Stimulated activated CD4-positive, alpha-beta T cell treated with anti-CD3 and anti-CD28 coated beads, Interleukin-12 subunit alpha, Interleukin-12 subunit beta, amount 100 ng/mL, for 4 hours (primary cell): ENCODE measurements at places on chromosomes 5 and 9.

GRCh38 chr5:58185801-58186200, 274.1 kb downstream of the PLK2 start:
- DNase-seq: no peak

- no peak for DNase-seq
Measured at GRCh38 chr5:93302711-93303110, 278.3 kb downstream of the NR2F1-AS1 start.

GRCh38 chr5:82881571-82882174, 195.5 kb downstream of the TMEM167A start:
- no peak for DNase-seq

DNA sequence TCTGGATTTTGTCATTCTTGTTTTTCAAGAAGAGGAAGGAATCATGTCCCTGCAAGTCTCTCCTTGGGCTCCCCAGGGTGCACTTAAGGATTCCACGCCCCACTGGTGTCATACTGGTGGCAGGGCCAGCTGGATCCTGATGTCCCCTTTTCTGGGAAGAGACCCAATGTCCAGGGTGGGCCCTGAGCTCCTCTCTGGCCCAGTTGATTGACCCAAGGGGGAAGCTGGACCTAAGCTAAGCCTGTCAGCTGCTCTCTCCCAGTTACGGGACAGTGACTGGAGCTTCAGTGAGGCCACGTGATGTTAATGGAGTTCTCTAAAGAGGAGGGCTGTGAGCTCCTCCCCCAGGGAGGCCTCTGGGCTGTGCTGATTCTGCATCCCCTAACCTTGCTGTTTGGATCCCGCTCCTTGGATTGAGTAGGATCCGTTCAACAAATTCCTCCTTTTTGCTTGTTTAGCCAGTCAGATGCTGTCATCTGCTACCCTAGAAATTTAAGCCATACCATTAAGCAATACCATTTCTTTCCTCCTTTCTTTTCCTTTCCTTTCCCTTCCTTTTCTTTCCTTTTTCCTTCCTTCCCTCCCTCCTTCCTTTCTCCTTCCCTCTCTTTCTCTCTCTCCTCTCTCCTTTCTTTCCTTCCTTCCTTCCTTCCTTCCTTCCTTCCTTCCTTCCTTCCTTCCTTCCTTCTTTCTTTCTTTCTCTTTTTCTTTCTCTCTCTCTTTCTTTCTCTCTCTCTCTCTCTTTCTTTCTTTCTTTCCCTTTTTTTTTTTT, 17.2 kb downstream of the NKX2-5 start:
- DNase-seq: no peak

DNA sequence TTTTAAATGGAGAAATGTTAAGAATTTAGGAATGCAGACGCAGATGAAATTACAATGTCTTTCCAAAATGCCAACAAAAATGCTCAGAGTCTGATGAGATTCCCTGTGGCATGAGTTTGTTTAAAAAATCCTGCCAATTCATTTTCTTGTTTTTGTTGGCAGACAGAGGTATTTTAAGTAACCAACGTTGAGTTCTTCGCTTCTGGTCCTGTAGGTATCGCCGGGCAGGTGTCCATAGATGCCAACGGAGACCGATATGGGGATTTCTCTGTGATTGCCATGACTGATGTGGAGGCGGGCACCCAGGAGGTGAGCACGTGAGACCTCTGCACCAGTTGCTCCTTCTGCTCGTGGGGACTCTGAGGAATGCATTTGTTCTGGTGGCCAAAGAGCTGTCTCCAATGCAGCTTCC, 69.4 kb downstream of the NPR3 start:
- no peak for DNase-seq

DNA sequence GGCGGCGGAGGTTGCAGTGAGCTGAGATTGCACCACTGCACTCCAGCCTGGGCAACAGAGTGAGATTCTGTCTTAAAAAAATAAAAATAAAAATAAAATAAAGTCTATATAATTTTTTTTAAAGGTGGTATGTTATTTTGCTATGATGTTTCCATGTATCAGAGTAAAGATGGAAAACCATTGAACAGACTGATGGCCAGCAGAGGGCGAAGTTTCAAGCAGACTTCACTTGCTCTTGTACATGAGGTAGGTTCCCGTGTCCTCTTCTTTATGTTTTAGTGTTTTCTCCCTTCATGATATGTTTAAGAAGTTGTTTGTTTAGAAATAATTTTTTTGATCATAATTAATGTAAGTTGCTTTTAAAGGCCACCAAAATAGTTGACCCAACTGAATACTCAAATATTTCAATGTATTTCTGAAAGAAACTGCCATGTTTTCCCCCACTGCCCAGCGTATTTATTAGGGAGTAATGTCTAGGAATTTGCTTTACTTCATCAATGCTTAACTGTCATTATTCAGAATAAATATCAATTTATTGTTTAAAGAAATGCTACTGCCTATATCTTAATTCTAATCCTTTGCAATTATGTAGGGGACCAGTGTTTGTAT, 146.4 kb downstream of the HACD4 start:
- peak; percentile 60 for DNase-seq

DNA sequence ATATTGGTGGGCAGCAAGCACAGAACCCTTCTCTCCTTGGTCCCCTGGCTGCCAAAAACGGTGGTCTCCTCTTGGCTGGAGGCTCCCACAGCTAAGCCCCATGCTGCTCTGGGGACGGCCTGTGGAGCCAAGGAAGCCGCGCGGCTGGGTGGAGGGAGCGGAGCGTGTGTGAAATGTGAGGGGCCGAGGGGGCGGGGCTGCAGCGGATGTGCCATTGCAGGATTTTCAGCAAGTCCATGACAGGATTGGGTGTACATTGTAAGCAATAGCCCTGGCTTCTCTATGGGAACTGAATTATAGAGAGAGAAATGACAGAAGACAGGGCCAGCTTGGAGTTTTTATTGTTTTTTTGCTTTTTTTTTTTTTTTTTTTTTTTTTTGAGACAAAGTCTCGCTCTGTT, 336.5 kb downstream of the DIRAS2 start:
- DNase-seq: no peak

DNA sequence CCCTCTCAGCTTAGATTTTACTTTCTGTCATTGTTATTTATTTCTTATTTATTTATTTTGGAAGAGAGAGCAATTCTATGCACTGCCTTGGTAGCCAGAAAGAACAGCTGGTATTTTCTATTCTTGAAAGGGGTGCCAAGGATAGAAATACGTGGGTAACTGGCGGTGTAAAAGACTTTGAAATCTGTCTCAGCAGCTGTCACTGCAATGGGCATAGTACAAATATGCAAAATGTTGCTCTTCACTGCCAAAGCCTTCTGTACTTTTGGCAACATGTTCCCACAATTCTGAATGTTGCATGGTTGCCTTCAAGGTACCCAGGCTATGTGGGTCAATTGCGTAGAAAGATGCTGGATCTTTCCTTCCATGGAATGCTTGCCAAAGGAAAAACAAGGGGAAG, 230.2 kb upstream of the EDIL3 start:
- DNase-seq: no peak

- DNase-seq: no peak
Measured at GRCh38 chr9:115192280-115192679, 74.3 kb upstream of the TNC start.

DNA sequence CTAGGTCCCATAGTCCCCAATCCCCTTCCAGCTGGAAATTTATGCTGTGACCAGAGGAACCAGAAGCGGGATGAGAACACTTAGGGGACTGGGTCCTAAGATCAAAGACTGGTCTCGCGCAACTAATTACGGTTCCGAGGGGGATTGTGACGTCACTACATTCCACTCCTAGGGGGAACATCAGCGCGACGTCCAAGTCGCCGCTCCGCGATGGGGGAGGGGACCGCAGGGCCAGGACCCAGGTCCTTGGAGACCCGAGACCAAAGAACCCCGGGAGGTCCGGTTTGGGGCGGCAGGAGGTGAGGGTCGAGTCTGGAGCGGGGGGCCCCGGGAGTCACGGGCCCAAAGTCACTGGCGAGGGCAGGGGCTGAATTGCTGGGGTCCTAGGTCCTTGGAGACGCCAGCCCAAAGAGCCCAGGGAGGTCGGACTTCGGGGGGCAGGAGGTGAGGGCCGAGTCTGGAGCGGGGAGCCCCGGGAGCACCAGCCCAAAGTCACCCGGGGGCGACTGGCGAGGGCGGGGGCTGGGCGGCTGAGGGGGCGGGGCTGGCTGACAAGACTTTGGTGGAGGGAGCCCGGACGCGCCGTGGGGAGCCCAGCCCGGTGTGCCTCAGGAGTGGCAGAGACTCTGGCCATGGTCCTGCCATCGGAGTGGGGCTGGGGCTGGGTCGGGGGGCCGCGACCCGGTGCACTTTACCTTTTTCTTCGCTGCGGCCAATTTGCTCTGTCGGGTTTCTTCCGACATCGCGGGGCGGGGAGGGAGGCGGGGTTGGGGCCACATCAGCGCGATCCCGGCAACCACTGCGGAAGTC, at the start of gene GOLGA2:
TSS of gene GOLGA2 (minus strand) at position 810 of the 810 bp plus-strand sequence. CDS start at position 779, 31 bp downstream.
- no peak for DNase-seq

- DNase-seq: no peak
Measured at GRCh38 chr5:1005904-1006655, 2.5 kb upstream of the NKD2 start.

GRCh38 chr9:112044186-112044585, 130.9 kb downstream of the SUSD1 start:
- no peak for DNase-seq

DNA sequence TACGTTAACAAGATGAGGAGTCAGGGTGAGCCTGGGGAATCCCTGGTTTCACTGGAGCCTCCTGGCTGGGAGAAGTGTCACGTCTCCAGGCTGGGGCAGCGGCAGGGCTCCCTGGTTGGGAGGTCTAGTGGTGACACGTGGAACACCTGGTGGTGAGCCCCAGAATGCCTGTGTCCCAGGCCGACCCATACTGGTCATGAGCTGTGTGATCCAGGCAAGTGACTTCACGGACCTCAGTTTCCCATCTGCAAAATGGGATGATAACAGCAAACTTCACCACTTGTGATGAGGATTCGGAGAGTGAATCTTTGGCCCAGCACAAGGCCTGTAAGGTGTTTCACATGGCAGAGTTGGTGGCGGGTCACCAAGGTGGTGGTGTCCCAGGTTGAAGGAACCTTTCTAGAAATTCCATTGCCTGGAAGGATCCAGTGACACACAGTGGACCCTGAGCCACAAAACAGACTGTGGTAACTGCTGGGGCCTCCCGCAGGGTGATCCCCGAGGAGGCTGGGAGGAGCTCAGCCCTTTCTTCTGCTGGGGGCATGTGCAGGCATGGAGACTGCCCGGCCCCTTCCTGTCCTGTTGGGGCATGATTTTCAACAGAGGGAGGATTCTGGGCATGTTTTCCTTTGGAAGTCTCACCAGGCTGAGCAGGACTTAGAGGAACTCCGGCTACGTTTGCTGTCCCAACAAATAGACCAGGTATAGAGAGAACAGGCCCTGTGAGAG, 153.9 kb upstream of the IER5L start:
- DNase-seq: no peak

GRCh38 chr5:119309326-119309725, 46.5 kb upstream of the TNFAIP8 start:
- no peak for DNase-seq

DNA sequence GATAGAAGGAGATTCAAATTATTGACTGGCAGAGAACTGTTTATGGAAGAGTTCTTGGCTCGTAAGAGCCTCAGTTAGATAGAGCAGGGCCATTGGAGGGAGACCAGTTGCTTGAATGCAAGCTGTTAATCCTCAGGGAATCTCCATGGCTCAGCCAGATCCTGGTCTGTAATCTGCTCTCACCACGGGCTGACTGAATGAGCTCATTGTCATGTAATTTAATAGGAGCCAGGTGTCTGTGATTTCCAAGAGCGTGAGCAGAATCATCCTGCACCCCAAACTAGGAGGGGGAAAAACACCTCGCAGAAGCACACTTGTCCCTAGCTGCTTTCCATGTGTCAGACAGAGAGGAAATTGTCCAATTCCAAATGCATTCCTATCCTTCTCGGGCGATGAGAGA, 19.1 kb upstream of the KCNMB1 start:
- no peak for DNase-seq

DNA sequence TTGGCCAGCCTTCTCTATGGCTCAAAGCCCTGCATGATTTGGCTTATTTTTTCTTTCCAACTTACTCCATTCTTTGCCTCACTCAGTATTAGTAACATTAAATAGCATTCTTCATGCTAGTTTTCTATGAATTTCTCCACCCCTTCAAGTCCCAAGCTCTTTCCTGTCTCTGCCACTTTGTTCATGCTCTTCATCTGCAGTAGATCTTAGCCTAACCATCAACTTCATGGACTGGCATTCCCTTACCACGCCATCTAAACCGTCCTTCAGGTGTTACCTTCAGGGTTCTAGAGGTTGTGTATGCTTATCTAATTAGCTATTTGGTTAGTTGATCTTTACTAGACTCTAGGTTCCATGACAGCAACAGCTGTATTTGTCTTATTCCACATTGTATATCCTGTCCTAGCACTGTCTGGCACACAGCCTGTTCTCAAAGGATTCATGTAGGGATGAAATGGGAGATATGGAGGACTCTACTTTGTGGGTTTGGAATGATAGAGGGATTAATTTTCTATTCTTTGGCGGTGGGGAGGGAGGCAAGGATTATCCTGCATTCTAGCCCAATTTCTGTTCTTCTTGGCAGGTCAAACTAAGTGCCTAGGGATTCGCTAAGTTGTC, 26.4 kb downstream of the TMEM167A start:
- no peak for DNase-seq

GRCh38 chr9:128161215-128161902, 1.3 kb downstream of the BBLN start:
- no peak for DNase-seq

GRCh38 chr9:72441848-72442607, 77.0 kb upstream of the ZFAND5 start:
- no peak for DNase-seq

DNA sequence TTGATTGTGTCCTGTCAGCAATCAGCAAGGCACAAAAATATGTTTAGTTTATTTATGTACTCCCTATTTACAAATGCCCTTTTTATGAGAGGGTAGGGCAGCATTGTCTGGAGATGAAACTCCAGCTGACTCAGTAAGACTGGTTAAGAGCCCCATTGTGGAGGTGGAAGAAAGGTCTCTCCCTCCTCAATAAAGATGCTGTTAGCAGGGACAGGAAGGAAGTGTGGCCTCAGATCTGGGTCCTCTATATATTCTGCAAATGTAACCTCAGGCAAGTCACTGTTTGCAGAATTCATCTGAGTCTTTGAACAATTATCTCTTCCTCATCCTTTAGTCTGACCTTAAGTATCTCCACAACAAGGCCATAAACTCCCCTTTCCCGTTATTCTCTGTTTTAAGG, 48.3 kb upstream of the TRAF1 start:
- no peak for DNase-seq

DNA sequence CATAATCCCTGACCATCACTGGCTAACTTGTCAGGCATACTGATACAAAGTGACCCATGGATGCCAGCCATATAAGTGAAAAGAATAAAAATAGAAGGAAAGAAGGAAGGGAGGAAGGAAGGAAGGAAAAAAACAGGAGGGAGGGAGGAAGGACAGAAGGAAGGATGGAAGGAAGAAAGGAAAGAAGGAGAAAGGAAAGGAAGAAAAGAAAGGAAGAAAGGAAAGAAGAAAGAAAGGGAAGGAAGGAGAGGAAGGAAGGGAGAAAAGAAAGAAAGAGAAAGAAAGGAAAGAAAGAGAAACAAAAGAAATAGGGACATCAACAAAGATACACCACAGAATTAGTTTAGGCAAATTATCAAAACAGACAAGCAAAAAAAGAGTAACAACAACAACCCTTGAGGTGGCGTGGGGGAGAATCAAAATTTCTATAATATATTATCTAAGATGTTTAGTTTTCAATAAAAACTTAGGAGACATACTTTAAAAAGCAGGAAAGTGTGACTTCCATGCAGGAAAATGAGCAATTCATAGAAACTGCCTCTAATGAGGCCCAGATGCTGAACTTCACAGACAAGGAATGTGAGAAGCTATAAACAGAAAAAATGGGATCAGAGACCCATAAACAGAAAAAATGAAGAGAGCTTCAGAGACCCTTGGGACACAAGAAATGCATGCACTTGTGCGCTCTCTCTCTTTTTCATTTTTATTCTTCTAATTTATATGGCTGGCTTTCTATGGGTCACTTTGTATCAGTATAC, 96.1 kb upstream of the NFIL3 start:
- no peak for DNase-seq
